HFFc6 (cell line): ENCODE measurements at places on chromosomes 11 and 22. TPM values are rescaled to one million over a fixed set of nuclear protein-coding genes. Genes with fewer than 3 reads are reported as not detected.

The SAA4 gene
- total RNA-seq: not detected in 3 replicates

The SULT4A1 gene
- not detected in 3 replicates for total RNA-seq

The FJX1 gene
- 40.7 to 62.2 TPM (median 47.4 TPM) in 3 replicates for total RNA-seq

The OR52I1 gene
- not detected in 3 replicates for total RNA-seq

The DDI1 gene
- not detected in 3 replicates for total RNA-seq

The OR10D3 gene
- total RNA-seq: not detected in 3 replicates

The RCOR2 gene
- total RNA-seq: 0.27 to 0.72 TPM (median 0.44 TPM) in 3 replicates

The VPREB1 gene
- total RNA-seq: not detected in 3 replicates

The SYCE3 gene
- total RNA-seq: not detected in 3 replicates

The MAP4K2 gene
- total RNA-seq: 18.0 and 18.9 TPM in 2 replicates

The DERL3 gene
- total RNA-seq: 0.38 to 0.90 TPM in 2 of 3 replicates, not detected in the other

The APOA4 gene
- total RNA-seq: not detected in 3 replicates

GRCh38 chr11:21761000-21761399 is 431.9 kb upstream of the ANO5 start:
- no peak for DNase-seq

- peak; percentile 59 for DNase-seq
These were observed 26.7 kb downstream of the IRAG1 start for GRCh38 chr11:10666556-10667520.

DNA sequence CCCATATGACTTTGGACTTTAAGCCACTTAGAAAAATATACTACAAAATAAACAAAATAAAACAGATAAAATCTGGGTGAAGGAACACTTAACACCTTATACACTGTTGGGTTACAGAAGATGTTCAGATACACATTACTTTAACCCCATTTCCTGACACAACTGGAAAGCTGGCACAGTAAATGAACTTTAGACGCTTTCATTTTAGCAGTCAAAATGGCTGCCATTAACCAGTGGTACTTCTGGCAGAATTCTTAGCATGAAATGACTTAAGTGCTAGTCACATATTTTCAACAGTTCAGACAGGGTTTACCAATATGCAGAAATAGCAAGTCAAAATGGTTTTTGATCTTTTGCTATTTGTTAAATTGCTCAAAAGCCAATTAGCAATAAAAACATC is 37.9 kb downstream of the PIK3C2A start:
- no peak for DNase-seq

GRCh38 chr22:39317775-39318506 is 1.5 kb downstream of the RPL3 start:
- peak; percentile 39 for DNase-seq

DNA sequence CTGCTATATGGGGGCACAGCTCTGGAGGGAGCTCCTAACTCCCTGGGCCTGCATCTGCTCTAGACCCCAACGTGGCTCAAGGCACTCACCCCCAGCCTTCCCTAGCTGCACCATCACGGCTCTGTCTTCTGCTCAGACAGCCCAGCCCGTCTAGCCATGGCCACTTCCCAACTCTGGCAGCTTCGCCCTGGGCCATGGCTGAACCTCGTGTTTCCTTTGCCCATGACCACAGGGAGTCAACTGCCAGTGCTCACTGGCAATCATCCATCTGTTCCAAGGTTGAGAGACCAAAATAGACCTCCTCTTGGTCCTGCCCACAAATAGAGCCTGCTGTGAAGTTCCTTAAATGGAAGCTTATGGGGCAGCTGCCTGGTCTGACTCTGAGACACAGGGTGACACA is 5.4 kb downstream of the LMO1 start:
- no peak for DNase-seq

DNA sequence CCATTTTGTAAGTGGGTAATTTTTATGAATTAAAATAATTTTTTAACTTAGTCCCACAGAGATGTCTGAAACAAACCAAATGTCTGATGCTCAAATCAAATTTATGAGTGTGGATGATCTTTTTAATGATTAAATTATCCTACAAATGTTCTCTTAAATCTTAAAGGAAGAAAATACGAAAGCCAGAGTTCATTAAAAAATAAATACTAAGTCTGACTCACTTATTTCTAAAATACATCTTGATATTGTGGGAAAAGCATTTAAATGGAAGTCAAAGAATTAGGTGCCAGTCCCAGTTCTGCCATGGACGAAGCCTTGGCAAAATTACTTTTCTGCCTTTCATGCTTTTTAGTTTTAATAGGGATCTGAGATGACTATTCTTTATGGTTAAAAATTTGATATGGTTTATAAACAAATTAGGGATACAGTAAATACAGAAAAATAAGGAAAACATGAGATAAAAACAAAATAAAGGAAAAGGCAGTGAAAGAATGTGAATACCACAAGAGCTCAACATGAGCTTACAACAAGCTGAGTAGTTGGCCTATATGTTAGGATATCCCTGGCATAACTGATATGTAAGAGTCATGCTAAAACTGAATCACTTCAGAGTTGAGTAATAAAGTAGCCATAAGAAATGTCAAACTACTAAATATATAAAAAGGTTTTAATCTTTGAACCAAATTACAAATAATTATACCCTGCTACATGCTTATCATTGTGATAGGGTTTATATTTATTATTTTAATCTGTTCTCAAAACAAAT is 9.2 kb downstream of the CCDC34 start:
- DNase-seq: peak; percentile 36

DNA sequence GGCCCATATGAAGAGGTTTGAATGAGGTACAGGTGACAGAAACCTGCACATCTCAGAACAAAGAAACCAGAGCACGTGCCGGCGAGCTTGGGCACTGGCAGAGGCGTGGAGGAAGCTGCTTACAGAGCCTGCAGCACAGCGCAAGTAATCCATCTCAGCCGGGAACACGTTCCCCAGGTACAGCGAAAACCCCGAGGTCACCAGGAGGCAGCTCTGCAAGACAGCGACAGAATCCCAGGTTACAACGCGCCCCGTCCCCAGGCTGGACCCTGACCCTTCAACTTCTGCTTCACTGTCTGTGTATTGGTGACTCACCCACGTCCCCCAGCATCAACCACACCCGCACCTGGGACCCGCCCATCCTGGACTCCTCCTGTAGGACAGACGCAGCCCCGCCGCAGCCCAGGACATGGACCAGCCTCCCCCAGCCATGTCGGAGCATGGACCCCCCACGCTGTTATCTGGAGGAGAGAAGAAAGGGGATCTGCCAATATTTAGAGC is 2.2 kb downstream of the MLC1 start:
- DNase-seq: no peak

- DNase-seq: no peak
These were observed at the start of gene LSP1 for GRCh38 chr11:1852877-1853276. LSP1 (plus strand) TSS chr11:1853084; CDS start chr11:1853145, 61 bp downstream.

GRCh38 chr11:35391922-35392688 is 27.3 kb downstream of the SLC1A2 start:
- DNase-seq: peak; percentile 67

- no peak for DNase-seq
These were observed 709.3 kb upstream of the CCDC179 start for GRCh38 chr11:23569547-23569946.

DNA sequence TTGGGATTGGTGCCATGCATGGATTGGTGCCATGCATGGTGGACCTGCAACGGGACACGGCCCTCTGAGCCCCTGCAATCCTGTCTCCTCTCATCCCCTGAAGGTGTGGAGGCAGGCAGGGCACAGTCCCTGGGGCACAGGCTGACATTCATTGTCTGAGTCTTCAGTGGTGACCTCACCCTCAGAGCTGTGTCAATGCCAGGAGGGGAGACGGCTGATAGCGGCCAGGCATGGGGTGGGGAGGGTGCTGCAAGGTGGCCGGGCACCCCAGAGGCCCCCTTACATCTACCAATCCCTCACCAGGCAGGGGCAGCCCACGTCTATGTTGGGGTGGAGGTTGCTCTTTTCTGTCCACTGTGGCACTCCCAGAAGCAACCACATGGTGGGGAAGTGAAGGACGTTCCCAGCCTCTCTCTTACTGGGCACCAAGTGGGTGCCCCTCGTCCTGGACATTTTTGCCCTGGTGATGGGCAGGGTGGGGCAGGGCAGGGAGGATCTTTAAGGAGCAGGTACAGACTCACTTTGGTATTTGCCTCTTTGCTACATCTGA is 47.6 kb downstream of the NECTIN1 start:
- DNase-seq: no peak

- no peak for DNase-seq
These were observed 68.5 kb downstream of the TMPRSS5 start for GRCh38 chr11:113637636-113638035.

DNA sequence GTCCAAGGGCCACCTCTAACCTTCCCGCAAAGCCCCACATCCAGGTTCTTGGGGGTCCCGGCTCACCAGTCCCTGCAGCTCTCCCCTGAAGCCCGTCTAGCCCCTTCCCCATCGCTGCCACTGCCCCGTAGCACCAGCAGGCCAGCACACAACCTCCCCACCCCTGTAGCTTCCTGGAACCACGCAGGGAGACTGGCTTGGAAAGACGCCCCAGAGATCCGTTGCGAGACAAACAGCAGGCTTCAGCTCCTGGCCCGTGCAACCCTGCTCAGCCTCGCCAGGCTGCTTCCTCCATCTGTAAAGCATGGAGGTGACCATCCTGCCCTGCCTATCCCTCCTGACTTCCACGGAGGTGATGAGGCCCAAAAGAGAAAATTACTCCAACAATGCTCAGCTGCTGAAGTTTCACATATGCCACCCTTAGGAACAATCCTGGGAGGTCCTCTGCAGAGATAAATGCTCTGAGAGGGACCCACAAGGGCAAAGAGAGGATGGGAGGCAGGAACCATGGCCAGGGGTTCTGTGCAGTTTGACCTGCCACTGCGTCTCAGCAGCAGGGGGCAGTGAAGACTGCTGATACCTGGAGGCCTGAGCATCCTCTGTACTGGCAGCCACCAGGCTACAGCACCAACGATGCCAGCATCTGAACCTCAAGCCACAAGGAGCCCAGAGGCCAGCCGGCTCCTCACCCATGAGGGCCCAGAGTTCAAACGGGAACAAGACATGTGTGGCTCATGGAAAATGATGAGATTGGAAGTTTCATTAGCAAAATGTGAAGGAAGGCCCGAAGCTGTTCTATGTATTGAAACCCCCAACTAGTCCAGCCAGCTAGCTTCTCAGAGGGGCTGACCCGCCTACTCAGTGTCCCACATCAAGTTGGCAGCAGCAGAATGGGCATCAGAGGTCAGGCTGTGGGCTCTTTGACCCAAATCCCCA is 16.1 kb downstream of the DGCR2 start:
- no peak for DNase-seq

- no peak for DNase-seq
These were observed 235.0 kb downstream of the MIAT start for GRCh38 chr22:26892166-26893041.

GRCh38 chr22:19737846-19738663 is 14.7 kb downstream of the GP1BB start:
- no peak for DNase-seq
